ENCODE measurements at places on chromosomes 7 and 10.

DNA sequence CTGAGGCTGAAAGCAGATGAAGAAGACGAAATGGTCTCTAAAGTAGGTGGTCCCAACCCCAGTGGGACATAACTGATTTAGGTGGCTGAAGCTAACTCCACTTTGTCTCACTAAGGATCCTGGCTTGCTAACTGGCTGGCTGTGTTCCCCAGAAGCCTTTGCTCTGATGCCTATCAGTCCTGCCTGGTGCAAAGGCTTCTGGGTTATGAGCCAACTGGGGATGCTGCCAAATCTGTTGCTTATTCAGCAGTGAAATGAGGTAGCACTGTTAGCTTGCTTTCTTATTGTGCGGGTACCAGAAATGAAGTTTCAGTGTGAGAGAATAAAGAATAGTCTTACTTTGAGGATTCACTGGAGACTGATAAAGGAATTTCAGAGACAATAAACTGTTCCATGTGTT lies 18.1 kb downstream of the PRKG1 start:
- DNase-seq: no peak

GRCh38 chr7:152617056-152617455 lies 58.9 kb downstream of the XRCC2 start:
- DNase-seq: no peak

DNA sequence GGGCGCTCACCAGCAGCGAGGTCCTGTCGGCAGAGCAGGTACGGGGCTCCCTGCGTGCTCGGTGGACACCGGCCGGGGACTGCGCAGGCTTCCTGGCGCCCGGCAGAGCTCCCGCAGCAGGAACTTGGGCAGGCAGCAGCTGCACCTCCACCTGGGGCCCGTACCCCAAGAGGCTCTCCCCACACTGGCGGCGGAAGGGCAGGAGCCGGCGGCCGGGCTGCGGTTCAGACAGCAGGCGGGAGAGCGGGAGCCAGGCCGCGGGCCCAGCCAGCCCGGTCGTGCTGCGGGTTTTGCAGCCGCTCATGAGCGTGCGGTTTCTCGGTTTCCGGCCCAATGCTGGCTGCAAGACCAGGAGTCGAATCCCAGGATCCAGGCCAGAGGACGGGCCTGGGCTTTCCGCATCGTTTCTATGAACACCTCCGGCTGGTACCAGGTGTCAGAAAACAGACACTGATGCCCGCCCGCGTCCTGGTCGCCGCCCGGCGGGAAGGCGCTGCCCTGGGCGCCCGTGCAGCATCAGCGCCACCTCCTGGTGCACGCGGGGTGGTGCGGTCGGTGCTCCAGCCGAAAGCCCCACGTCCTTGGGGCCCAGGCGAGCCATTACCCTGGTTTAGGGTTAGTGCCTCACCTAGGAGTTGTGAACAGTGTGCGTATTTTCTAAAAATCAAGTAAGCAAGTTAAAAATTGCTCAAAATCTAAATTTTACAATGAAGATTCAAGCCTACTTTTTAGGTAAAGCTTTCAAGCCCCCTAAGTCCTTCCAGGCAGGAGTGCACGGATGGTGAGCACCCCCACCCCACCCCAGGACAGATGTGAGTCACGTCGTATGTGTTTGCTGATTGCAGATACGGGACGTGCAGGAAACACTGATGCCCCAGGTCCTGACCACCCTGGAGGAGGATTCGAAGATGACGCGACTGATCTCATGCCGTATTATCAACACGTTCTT lies 47.4 kb upstream of the PRKAR1B start:
- DNase-seq: peak; percentile 29

GRCh38 chr10:60305380-60305892 lies 84.2 kb downstream of the ANK3 start:
- no peak for DNase-seq

GRCh38 chr7:16599860-16600259 lies 45.7 kb downstream of the ANKMY2 start:
- no peak for DNase-seq

DNA sequence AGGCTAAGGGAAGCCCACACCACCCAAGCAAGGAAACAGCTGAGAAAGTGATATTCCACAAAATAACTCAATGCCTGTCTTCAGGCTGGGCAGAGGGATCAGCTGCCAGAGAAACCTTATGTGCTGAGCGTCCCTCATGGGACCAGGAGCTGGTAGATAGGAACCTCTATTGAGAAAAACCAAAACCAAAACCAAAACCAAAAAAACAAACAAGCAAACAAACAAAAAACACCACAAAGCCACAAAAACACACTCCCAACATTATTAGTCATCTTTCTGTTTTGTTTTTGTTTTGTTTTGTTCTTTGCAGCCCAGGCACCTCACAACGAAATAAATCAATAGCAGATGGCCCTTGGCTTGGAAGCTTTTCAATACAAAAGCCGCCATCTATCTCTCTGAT lies 760.8 kb upstream of the CELF2 start:
- DNase-seq: no peak

DNA sequence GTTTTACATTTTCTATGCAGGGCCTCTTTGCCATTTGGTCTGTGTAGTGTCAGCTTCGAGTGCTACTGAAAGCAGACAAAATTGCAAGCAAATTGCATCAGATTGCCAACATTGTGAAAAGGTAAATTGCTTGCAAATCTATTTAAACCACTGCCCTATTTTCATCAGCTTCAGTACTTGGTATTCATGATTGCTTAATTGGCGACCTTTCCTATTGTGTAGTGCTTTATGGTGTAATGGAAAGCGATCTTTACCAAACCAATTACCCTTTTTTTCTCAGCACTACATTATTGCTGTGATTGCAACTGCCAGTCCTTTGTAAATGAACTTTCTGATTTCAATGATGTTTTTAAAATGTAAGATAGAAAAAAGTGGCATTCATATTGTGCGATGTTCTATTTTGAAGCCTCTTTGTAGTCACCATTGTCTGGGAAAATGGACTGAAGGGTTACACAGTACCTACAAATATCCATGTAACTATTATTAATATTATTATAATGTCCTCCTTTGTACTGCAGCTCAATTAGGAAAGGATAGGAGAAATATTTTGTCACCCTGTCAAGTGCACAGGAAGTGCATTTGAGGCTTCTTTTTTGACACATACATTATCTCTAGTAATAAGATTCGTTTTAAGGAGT lies 177.7 kb upstream of the SP8 start:
- no peak for DNase-seq

- no peak for DNase-seq
Observed at GRCh38 chr7:121102619-121103018, 114.1 kb downstream of the CPED1 start.

GRCh38 chr10:21687266-21688008 lies 153.4 kb downstream of the MLLT10 start:
- DNase-seq: no peak

DNA sequence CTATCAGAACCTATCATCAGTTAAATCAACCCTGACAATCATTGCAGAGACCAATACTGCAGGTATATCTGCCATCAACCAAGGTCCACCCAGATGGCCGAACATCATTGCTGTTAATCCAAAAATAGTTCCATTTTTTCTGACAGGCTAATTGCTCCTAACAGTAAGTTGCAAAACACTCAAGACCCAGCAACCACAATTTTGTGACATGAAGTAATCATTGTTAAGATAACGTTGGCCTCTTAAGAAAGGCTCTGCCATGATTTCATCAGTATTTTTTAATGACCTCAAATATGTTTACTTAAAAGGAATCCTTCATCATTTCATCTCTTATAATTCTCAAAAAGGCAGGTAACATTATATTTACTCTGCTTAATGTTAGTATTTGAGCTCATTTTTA lies 553.4 kb upstream of the POM121L12 start:
- DNase-seq: no peak

- DNase-seq: no peak
Observed at GRCh38 chr7:16708980-16709379, 44.6 kb upstream of the TSPAN13 start.

GRCh38 chr7:106681815-106682495 lies 21.0 kb upstream of the CCDC71L start:
- DNase-seq: no peak

DNA sequence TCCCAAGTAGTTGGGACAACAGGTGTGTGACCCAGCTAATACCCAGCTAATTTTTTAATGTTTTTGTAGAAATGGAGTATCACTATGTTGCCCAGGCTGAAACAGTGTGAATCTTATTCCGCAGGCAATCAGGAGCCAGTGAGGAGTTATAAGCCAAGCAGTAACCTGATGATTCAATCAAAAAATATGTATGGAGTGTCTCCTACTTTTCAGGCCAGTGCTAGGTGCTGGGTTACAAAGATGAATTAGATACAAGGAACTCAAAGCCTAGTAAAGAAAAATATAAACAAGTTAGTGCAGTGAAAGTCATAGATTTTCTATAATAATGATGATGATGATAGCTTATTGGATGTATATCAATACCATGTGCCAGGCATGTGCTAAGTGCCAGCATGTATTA lies 13.2 kb upstream of the IFRD1 start:
- DNase-seq: no peak

DNA sequence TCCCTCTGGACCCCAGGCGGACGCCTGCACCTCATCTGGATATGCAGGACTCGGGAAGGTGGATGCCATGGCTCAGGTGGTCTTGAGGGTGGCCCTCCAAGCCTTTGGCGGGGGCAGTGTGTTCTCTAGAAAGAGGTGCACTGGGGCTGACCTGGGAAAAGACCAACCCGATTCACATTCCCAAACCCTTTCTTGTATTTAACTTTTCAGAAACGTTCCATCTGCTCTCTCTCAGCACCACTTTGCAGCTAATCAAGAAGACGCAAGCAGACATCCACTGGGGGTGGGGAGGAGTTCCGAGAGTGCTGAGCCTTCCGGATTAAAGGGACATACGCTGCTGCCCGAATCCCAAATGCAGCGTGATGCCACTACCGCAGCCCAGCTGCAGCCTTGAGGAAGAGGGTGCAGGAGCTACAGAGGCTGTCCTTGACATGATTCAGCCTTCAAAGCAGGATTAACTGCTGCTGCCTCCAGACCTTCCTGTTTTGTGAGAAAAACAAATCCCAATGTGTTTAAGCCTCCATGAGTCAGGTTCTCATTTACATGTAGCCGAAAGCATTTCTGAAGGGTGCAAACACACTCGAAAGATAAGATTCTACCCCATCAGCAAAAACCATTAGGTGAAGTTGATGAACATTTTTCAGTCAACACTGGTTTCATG lies 39.9 kb downstream of the RBM17 start:
- no peak for DNase-seq

GRCh38 chr7:15751191-15751701 lies 64.8 kb upstream of the MEOX2 start:
- no peak for DNase-seq

DNA sequence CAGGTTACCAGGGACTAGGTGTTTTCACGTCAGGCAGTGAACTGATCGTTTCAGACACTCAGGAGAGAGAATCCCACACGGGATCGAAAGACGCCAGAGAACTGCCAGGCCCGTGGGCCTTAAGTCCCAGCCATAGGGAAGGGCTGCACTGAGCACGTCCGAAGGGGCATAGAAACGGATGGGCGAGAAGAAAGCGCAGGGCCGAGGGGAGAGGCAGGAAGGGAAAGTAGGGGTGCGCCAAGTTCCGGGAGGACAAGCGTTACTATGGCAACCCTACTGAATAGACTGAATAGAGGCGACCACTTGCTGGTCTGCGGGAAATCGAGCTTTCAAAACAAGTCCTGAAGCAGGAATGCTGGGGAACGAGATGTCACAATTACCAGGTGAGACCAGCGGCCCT lies 421.3 kb upstream of the NUPR2 start:
- DNase-seq: no peak

DNA sequence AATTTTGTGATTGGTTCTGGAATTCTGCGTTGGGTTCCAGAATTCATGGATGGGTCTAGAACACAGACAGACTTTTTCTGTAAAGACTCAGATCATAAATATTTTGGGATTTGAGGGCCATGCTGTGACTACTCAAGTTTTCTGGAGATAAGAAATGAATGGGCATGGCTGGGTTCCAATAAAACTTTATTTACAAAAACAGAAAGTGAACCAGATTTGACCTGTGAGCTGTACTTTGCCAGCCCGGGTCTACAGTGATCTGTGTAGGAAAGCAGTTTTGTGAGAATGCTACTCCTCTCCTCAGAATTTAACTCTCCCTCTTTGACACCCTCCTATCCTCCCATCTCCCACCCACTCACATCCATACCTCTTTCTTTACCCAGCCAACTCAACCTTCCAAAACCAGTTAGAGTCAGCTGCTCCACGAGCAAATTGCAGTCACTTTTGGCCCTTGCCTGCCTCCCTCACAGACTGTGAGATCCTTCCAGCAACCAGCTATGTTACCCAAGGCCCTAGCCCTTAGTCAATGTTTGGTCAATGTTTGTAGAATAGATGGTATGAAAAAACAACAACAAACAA lies 312.8 kb upstream of the ZMIZ1 start:
- DNase-seq: no peak

GRCh38 chr7:139603896-139604295 lies 80.4 kb downstream of the CLEC2L start:
- DNase-seq: no peak

DNA sequence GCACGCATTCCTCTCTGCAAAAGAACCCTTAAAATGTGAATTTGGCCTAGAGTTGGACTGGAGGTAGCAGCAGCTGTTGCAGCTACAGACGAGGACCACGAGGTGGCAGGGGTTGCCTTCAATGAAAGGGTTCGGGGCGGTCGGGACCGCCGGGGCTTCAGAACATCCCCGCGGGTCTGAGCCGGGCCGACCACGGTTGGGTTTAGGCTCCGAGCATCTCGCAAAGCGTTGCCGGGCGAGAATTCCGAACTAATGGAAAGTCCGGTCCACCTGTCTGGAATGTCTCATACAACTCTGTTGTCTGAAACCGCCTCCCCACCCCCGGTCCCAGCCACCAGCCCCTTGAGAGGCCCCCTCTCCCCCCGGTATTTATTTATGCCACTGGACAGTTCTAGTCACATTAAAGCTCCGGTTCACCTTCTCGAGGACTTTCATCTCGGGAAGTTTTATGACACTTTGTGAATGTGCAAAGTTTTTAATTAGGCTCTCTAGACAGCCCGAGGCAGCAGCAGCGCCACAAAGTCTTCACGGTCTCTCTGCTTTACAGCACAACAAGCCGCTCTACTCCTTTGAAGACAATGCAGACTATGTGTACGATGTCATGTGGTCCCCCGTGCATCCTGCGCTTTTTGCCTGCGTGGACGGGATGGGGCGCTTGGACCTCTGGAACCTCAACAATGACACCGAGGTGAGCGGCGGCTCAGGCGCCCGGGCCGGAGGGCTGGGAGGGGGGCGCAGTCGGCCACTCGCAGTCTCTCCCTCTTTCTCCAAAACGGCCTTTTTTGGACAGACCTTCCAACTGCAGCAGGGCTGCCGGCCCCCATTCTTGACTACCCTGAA lies 246.2 kb downstream of the SLC25A13 start:
- no peak for DNase-seq

GRCh38 chr7:142357953-142358520 lies 100.2 kb upstream of the PRSS58 start:
- DNase-seq: no peak
